H9 (cell line): ENCODE measurements at places on chromosomes 6 and 20. TPM values are rescaled to one million over a fixed set of nuclear protein-coding genes. Genes with fewer than 3 reads are reported as not detected.

GRCh38 chr20:571754-572441 lies 28.3 kb upstream of the CSNK2A1 start:
- DNase-seq = peak; percentile 61

DNA sequence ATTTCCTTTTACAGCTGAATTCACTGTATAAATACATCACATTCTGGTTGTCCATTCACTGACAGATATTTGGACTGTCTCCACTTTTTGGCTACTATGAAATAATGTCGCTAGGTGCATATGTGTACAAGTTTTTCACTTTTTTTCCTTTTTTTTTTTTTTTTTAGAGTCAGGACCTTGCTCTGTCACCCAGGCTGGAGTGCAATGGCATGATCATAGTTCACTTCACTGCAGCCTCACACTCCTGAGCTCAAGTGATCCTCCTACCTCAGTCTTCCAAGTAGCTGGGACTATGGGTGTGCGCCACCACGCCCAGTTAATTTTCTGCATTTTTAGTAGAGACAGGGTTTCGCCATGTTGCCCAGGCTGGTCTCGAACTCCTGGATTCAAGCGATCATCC lies 13.3 kb downstream of the CSNK2A1 start:
- DNase-seq = no peak

The OR12D3 gene
- not detected in 2 replicates for total RNA-seq

The C6orf89 gene
- 11.8 and 12.7 TPM in 2 replicates for total RNA-seq

The RIN2 gene
- 1.0 and 1.1 TPM in 2 replicates for total RNA-seq
